ENCODE measurements at places on chromosomes 16 and 17. TPM values are rescaled to one million over a fixed set of nuclear protein-coding genes. Genes with fewer than 3 reads are reported as not detected.

GRCh38 chr17:59520251-59520650 lies 45.2 kb upstream of the DHX40 start:
- H3K4me3 ChIP-seq: no peak overlapping the region
- no peak overlapping the region for H3K27ac ChIP-seq
- H3K4me1 ChIP-seq: no peaks in the 10 kb centered on the region
- DNase-seq: no peak
- peaks cover 3% of the 10 kb centered on the region for H3K27me3 ChIP-seq

Gene RNF151
- polyA plus RNA-seq: not detected

Gene CRHR1
- polyA plus RNA-seq: not detected

DNA sequence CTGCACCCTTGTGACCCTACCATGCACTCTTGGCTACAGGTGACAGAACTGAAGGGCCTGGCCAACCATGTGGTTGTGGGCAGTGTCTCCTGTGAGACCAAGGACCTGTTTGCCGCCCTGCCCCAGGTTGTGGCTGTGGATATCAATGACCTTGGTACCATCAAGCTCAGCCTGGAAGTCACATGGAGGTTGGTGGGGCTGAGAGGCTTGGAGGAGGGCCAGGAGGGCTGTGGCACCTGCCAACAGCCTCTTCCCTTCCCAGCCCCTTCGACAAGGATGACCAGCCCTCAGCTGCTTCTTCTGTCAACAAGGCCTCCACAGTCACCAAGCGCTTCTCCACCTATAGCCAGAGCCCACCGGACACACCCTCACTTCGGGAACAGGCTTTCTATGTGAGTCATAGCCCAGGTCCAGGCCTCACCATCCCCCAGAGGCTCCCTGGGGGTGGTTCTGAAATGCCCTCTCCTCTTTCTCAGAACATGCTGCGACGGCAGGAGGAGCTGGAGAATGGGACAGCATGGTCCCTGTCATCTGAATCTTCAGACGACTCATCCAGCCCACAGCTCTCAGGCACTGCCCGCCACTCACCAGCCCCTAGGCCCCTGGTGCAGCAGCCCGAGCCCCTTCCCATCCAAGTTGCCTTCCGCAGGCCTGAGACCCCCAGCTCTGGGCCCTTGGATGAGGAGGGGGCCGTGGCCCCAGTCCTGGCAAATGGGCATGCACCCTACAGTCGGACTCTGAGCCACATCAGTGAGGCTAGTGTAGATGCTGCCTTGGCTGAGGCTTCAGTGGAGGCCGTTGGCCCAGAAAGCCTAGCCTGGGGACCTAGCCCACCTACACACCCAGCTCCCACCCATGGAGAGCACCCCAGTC lies 13.0 kb downstream of the RIPOR1 start:
- H3K36me3 ChIP-seq: no peaks in the 10 kb centered on the region
- no peak overlapping the region for H3K4me3 ChIP-seq
- DNase-seq: no peak
- H3K27ac ChIP-seq: no peak overlapping the region
- no peaks in the 10 kb centered on the region for H3K27me3 ChIP-seq
- H3K4me1 ChIP-seq: peaks cover 15% of the 10 kb centered on the region

Gene JPH3
- not detected for polyA plus RNA-seq

Gene BRIP1
- polyA plus RNA-seq: 0.64 TPM

DNA sequence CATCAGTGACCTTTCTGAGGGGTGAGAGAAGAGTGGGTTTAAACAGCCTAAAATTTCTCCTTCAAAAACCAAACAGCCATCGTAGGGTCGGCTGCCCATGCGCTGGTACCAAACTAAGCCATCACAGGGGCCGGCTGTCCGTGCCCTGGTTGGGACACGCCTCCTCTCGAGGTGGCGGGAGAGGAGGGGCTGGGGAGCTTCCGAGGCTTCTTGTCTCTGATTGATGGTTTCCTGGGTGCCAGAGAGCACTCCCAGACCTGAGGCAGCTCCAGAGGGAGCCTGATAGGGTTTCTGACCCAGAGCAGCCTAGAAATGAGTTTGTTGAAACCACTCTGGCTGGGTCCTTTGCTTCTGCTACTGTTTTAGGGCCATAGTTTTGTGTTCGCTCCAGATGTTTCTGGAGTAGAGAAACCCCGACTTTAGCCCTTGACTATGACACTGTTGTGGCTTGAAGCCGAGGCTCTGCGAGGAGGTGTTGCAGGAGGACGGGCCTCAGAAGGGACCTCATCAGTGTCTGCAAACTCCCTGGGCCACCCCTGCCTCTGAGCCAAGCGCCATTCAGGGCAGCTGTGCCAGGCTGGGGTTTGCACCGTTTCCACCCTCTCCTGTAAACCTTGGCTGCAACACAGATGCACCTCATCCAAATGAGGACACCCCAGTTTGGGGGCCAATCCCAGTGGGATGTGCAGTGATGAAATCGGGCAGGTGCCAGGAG lies 6.2 kb downstream of the ZNF276 start:
- H3K27ac ChIP-seq: peak overlapping the region; percentile 40
- DNase-seq: no peak
- H3K4me3 ChIP-seq: no peak overlapping the region

GRCh38 chr16:71895679-71896365 lies 491 bp downstream of the IST1 start:
- DNase-seq: no peak
- H3K4me3 ChIP-seq: peak overlapping the region; percentile 99
- H3K27me3 ChIP-seq: no peaks in the 10 kb centered on the region
- peaks cover 25% of the 10 kb centered on the region for H3K4me1 ChIP-seq
- peak overlapping the region; percentile 98 for H3K27ac ChIP-seq

DNA sequence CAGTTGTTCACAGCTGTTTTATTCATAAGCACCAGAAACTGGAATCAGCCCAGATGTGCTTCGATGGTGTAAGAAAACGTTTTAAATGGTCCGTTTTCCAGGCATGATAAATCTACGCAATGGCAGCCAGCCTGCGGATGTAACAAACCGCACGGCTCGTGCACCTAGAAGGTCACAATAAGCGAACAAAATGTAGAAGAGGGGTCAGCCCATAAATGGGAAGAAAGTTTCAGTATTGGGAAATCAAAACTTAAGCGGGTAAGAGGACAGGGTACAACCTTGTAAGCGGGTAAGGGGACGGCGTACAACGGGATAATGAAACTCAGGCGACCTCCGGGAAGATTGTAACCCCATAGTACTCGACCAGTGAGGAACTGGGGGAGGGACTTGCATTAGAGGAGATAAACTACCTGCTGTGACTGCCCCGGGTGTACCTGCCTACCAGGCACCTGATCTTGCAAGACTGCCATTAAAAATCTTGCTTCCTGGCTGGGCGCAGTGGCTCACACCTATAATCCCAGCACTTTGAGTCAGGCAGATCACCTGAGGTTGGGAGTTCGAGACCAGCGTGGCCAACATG lies 66.6 kb downstream of the ANKRD11 start:
- H3K4me3 ChIP-seq: no peak overlapping the region
- DNase-seq: no peak
- peaks cover 55% of the 10 kb centered on the region for H3K4me1 ChIP-seq
- H3K27me3 ChIP-seq: no peaks in the 10 kb centered on the region
- H3K36me3 ChIP-seq: peaks cover 6% of the 10 kb centered on the region

DNA sequence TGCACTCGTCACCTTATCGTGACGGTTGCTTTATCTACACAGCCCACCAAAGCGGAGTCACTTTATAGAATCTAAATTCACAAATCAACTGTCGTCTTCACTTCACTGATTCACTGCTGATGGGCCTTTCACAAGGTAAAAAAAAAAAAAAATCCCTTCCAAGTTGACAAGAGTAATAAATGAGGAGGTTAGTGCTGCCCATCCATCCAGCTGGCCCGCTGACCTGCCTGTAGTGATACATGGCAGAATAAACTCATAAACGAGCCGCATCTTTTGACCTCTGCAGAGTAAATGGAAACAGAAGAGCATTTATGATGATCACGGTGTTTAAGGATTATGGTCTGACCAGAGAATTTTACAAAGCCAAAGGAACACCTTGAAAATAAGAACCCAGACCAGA lies 227.3 kb upstream of the IRX5 start:
- H3K36me3 ChIP-seq: no peaks in the 10 kb centered on the region
- H3K27me3 ChIP-seq: no peaks in the 10 kb centered on the region

GRCh38 chr16:11325404-11326083 lies 19.7 kb upstream of the RMI2 start:
- DNase-seq: no peak
- no peak overlapping the region for H3K4me3 ChIP-seq
- H3K36me3 ChIP-seq: no peaks in the 10 kb centered on the region
- H3K27me3 ChIP-seq: no peaks in the 10 kb centered on the region
- H3K27ac ChIP-seq: no peak overlapping the region
- peaks cover 17% of the 10 kb centered on the region for H3K4me1 ChIP-seq

DNA sequence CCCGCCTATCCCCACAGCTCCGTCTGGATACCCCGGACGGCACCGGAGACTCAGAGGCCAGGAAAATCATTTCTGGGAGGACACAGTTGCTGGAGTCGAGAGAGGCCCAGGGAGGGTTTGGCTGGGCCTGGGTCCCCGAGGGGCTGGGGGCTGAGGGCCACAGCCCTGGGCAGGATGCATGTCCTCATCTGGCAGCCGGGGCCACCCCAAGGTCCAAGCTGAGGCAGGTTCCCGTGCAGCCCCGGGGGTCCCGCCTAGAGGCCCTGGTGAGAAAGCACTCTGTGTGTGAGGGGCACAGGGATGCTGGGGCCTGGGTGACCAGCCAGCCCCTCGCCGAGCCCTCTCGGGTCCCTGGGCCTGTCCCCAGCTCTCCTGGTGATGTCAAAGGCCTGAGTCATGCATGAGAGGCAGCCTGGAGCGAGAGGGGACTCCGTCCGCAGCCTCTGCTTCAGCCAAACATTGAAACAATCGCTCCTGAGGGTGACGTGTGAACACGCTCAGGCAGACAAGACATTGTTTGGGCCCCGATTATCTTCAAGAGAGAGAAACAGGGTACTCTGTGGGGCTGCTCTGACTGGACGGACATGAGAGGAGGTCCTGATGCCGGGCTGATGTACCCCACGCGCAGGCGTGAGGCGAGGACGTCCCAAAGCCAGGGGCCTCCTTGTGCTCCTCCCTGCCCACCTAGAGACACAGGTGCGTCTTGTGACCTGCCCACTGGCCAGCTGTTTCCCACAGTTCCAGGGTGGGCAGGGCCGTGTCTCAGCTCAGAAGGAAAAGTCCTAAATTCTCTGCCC lies 25.8 kb upstream of the C1QTNF8 start:
- no peak overlapping the region for H3K4me3 ChIP-seq
- H3K4me1 ChIP-seq: no peaks in the 10 kb centered on the region
- no peak for DNase-seq
- no peaks in the 10 kb centered on the region for H3K27me3 ChIP-seq

DNA sequence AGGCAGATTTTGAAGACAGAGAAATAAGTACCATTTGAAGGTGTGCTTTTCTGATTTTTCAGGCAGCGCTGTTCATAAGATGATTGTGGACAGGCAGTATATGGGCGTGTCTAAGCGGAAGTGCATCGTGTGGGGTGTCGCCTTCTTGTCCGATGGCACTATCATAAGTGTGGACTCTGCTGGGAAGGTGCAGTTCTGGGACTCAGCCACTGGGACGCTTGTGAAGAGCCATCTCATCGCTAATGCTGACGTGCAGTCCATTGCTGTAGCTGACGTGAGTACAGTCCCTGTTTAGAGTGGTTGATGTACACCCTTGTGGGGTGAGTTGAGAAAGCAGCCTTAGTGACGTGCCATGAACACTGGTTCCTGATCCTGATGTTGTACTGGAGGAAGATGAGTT lies 10.7 kb downstream of the UTP4 start:
- H3K4me1 ChIP-seq: no peaks in the 10 kb centered on the region
- H3K27me3 ChIP-seq: no peaks in the 10 kb centered on the region
- no peak overlapping the region for H3K27ac ChIP-seq
- peaks cover 4% of the 10 kb centered on the region for H3K36me3 ChIP-seq
- no peak overlapping the region for H3K4me3 ChIP-seq

DNA sequence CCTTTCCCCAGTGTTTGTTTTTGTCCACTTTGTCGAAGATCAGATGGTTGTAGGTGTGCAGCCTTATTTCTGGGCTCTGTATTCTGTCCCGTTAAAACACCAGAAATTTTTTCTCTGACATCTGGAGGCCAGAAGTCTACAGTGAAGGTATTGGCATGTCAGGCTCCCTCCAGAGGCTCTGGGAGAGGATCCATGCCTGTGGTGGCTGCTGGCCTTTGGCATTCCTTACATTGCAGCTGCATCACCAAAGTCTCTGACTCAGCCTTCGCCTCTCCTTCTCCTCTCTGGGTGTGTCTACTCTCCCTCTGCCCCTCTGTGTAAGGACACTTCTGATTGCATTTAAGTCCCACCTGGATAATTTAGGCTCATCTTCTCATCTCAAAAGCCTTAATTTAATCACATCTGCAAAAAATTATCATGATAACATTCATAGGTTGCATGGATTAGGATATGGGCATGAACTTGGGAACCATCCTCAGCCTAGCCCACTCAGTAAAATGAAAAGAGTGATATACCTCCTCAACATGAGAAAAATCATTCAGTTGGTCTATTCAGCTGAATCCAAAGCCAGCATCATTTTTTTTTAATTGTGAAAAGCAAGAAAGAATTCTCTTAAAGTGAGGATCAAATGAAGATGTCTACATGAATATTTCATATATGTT lies 78.0 kb downstream of the MAP2K6 start:
- no peaks in the 10 kb centered on the region for H3K4me1 ChIP-seq
- H3K27ac ChIP-seq: no peak overlapping the region
- DNase-seq: no peak
- no peak overlapping the region for H3K4me3 ChIP-seq

Gene ARHGAP44
- 0.09 TPM for polyA plus RNA-seq

Measured in naive thymus-derived CD4-positive, alpha-beta T cell (primary cell).